ENCODE measurements at places on chromosomes 7 and 10.

DNA sequence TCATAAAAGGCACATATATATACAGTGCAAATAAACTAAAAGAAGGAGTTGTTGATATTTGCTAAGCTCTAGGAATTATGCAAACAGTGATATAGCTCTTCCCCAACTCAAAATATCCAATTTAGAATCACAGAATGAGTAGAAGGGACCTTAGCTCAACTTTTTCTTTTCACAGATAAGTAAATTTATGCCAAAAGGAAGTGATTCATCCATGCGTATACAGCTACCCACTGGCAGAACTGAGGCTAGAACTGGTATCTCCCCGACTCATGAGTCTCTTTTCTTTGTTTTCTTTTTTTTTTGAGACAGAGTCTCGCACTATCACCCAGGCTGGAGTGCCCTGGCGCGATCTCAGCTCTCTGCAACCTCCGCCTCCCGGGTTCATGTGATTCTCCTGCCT lies 54.2 kb upstream of the SVIL start:
- DNase-seq: no peak

- no peak for DNase-seq
These were observed 25.6 kb downstream of the HERC4 start for GRCh38 chr10:68049289-68050078.

DNA sequence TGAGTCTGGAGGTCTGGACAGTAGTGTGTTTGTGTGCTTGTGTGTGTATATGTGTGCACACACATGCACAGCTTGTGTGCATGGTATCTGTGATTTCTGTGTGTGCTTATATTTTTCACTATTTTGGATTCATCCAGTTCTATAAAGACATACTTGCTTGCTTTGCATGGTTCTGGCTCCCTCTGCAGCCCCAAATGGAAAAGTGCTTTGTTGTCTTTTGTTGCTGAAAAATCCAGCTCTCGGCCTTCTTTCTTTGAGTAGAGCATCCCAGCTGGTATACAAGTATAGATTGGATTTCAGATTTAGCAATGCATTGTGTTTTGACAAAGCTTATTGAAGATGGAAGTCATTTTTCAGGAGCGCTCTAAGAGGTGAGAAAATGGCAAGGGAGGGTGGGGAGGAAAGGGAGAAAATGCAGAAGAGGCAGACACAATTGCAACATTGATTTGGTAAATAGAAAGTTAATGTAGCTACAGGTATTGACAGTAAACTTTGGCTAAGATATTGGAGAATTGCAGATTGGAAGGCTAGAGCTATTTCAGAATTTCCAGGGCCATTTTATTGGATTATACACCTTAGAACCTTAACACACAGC lies 333.9 kb downstream of the AUTS2 start:
- DNase-seq: no peak

DNA sequence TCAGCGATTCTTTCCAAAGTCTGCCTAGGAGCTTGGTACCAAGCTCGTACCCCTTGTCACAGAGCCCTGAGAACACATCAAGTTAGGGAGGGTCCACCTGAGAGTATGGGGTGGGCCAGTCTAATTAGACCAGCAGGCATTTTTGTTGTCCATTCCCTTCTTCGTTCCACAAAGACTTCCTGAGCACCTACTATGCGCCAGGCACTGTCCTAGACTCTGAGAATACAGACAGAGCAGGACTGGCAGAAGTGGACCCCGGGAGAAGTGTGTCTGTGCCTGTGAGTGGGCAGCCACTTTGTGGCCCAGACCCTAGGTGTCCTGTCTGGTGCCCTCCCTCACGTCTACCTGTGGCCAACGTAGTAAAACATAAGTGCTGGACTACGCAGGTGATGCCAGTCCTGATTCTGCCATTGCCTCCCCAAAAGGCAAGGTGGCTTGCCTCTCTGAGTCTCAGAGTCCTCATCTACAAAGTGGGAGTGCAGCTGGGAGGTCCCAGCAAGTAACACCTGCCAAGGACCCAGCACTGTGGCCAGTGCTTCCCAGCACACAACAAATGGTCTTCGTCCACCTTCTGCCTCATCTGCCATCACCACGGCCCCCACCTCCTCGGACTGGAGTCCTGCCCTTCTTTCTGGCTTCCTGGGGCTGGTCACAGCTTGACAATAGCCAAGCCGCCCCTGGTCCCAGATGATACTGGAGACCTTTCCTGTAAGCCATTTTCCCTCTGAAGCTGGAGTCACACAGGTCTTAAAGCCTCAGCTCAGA lies 54.3 kb upstream of the DUSP5 start:
- no peak for DNase-seq

DNA sequence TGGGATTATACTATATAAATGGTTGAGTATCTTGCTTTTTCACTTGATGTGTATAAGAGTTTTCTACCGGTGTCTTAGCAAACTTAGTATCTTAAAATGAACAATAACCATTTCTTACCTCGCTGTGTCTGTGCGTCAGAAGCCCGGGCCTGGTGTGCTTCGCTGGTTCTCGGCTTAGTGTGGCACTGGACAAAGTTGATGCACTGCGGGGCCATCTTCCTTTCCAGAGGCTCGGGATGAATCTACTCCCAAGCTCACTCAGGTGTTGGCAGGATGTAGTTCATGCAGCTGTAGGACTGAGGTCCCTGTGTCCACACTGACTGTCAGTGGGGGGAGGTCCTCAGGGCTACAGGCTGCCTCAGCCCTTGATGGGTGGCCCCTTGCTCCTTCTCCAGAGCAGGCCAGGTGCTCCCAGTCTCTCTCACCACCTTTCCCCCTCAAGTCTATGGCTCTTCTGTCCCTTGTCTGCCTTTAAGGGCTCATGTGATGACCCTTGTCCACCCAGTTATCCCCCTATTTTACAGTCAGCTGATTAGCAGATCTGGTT lies 227.8 kb downstream of the GLRX3 start:
- DNase-seq: no peak

GRCh38 chr7:36475381-36475780 lies 85.7 kb downstream of the ANLN start:
- no peak for DNase-seq

GRCh38 chr10:126058507-126058906 lies 162.1 kb downstream of the FANK1 start:
- no peak for DNase-seq

DNA sequence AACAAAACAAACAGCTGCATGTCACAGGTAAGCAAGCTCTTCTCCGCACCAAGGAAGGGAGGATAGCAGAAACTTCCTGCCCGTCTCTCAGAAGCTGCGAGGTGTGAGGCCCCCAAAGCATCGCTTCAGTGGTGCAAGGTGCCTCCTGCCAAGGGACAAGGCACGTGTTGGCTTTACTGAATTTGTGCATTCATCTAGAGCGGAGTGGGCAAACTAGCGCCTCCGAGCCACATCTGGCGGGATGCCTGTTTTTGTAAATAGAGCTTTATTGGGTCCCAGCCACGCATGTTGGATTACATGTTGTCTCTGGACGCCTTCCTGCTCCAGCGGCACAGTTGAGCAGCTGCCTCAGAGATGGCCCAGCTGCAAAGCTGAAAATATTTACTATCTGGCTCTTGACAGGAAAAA lies 27.7 kb downstream of the PHYH start:
- DNase-seq: no peak

- no peak for DNase-seq
These were observed 5.2 kb upstream of the UTF1 start for GRCh38 chr10:133224756-133225372.

DNA sequence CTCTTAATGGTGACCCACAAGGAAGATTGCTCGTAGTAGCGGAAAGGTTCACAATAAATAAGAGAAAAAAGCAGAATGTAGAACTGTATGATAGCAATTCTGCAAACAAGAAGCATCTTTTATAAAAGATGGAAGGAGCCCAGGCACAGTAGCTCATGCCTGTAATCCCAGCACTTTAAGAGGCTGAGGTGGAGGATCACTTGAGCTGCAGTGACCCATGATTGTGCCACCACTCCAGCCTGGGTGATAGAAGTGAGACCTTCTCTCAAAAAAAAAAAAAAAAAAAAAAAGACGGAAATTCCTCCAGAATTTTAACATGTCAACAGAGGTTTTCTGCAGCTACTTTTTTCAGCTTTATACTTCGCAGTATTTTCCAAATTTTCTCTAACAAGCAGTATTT lies 13.2 kb downstream of the GATAD1 start:
- DNase-seq: no peak

DNA sequence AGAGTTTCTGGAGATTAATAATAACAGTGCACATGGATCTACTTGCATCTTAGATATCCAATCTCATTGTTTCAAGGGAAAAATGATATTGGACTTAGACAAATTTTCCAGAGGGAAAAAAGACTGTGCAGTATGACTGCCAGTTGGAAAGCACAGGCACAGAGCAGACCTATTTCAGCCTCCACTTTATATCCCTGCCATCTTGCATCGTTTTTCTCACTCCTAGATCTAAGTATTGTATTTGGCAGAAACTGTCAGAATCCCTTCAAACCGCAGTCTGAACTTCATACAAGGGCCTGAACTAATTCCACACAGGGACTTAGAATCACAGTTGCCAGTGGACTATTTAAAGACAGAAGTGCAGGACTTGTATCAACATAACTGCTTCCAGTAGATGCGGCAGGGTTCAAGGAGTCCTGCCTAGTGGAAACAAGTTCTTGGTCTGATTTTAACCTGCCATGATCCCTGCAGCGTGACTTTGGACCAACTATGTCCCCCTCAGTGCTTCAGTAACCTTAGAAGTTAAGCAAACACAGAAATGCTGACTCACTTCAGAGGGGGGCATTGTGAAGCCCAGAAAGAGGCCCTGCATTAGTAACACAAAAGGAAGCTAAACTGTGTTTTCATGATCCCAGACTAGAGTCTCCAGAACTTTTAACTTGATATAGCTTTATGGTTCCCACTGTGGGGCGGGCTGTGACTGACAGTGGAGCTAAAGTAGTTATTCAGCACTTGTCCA lies 95.7 kb upstream of the PALS2 start:
- DNase-seq: no peak

DNA sequence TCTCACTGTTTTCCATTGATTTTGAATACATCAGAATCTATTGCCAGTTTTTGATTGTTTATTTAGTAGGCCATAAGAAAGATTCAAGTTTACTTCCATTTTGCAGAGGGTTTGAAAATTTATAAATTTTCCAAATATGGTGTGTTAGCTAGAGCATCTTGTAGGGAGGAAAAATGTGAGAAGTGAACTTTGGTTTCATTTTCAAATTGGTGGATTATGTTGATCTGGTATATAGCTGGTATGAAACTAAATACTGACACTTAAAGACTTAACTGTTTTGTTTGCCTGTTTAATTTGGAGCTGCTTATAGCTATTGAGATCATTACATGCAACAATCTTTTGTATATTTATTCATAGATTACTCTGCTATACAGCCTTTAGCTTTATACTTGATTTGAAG lies 108.1 kb downstream of the ADAM22 start:
- no peak for DNase-seq

DNA sequence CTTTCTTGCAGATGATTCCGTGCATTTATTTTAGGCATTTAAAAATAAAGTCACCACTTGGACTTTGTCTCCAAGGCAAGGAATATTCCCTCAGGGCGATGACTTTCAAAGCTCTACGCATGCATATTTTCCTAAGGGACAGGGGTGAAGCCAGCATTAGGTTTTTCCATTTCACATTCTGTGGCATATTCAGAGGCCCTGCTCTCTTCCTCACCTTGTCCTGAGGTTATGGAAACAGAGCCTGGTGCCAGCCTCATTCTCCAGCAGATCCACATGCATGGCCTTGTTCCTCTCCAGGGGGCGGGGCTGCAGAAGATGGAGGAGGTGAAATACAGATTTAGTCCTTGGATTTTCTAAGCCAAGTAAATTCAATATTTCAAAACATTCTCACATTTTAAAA lies 11.6 kb upstream of the LYZL1 start:
- no peak for DNase-seq

DNA sequence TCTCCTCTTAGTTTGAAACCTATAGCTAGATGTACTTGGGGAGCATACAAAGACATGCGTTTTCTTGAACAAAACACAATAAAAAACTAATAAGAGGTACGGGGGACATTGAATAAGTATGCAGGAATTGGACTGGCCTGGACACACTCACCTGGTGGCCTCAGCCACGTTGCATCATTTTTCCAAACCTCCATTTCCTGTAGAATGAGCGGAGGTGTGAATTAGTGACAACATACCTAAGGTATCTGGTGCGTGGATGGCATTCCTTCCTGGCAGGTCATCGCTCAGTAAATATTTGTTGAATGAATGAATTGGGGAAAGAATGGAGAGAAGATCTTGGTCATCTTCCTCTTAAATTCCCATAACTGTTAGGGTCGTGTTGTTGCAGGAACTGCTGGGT lies 103.2 kb upstream of the CTBP2 start:
- DNase-seq: no peak

- no peak for DNase-seq
These were observed 13.8 kb downstream of the DAGLB start for GRCh38 chr7:6433784-6434615.

- DNase-seq: no peak
These were observed 69.4 kb upstream of the PDLIM1 start for GRCh38 chr10:95360122-95360714.

DNA sequence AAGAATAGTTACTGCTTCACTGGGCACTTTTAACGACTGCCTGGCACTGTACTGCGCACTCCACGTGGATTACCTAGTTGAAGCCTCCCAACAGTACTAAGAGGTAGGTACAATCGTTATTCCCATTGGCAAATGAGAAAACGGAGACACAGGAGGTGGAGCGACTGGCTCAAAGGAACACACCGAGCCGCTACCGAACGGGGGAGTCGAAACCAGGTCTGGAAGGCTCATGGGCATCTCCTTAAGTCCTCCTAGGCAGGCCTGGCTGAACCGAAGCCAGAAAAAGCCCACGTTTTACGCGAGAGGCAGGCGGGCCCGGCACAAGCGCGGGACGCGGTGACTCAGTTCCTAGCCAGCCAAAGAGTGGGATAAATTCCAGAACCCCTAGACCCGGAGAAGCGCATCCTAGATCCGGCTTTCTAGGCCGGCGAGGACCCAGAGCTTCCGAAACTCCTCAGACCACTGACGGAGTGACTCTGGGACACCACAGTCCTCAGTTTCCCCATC lies 472 bp downstream of the PDAP1 start:
- no peak for DNase-seq

Data from stimulated activated CD4-positive, alpha-beta T cell treated with anti-CD3 and anti-CD28 coated beads, Interleukin-1b, Interleukin-23, amount 100 ng/mL, for 1 hour (primary cell).